ENCODE measurements at places on chromosomes 2 and 18.

GRCh38 chr2:121018136-121019061, 266.6 kb downstream of the TFCP2L1 start:
- DNase-seq = no peak

DNA sequence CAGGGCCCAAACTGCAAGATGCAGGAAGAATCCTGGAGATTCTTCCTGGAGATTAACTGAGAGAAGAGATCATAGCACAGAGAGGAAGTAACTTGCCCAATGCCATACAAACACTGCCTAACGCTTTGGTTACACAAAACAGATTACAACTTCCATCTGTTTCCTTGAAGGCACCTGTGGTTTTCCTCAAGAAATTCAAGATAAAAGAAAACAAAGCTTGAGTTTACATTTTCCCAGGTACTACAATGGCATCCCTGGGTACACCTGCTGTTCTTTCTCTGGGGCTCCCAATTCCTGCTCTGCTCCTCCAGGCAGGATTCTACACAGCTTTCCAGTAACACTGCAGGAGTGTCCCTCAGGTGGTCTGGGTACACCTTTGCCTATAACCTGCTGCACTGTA, 781.9 kb upstream of the ID2 start:
- no peak for DNase-seq

GRCh38 chr2:237307474-237307873, 106.5 kb downstream of the COL6A3 start:
- no peak for DNase-seq

DNA sequence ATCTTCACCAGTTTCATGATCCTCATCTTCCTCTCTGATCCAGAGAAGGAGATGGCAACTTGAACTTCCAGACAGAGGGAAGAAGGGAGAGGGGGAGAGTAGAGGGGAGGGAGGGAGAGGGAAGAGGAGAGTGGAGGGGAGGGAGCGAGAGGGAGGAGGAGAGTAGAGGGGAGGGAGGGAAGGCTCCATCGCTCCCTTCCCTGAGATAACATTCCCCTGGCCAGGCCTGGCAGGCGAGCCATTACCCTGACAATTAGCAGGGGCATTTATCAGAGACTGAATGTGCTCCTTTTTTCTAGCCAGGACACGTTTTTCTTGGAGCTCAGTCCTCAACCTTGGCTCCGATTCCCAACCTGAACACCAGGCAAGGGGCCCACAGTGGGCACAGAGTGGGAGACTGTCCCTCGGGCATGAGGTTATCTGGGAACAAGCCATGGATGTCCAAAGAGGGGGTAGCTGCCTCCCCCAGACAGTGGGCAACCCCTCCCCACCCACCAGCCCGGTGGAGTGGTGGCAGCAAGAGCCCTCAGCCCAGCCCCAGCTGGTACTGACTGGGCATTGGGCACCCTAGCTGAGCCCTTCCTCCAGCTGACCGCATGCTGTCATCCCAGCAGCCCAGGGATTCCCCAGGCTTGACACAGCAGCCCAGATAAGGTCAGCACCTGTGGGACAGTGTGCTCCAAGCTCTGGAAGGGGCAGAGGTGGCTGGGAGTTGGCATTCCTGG, 81.8 kb downstream of the TNS1 start:
- DNase-seq = no peak

DNA sequence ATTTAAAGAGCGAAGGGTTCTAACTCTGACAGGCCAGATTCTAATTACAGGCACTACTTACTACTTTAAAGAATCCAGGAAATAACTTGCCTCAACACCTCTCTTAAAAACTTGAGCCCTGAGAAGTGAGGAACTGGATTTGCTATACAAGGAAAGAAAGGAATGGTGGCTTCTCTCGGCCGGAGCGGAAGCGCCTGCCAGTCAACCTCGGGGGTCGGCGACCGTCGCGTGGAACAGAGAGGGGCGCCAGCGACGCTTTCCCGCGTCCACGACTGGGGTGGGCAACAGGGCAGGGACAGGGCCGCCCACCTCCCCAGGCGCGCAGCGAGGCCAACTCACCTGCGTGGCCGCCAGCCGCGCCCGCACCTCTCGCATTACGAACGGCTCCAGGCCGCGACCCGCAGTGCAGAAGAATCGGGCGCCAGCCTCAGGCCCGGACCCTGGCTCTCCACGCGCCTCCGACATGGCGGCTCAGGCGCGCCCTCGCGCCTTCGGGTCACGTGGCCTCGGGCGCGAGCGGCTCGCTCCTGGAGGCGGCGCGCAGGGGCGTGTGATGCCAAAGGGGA, at the start of gene THUMPD2:
Gene THUMPD2, minus strand, starts transcription at position 484 of the 566 bp plus-strand sequence. Its CDS starts 19 bp downstream, at position 465.
- DNase-seq = peak; percentile 27

DNA sequence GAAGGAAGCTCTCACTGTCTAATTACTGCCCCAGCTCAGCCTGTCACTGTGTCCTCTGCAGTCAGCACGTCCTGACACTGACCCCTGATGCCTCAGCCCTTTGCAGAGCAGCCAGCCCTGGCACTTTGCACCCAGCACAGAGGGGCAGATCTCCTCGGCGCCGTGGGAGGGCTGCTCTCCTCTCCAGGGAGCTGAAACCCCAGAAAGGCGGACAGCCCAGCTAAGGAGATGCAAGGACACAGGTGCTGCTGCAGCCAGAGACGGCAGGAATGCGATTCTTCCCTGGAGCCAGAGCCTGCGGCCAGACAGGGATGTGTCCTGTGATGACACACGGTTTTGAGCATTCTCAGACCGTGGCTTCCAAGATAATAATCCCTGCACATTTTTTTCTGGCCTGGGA, 34.5 kb upstream of the SIX3 start:
- no peak for DNase-seq

GRCh38 chr2:134679745-134680144, 39.1 kb downstream of the TMEM163 start:
- DNase-seq = no peak

- DNase-seq = no peak
These were observed 40.0 kb downstream of the WDSUB1 start for GRCh38 chr2:159246325-159246988.

GRCh38 chr2:234961784-234962183, 10.0 kb downstream of the SH3BP4 start:
- no peak for DNase-seq

DNA sequence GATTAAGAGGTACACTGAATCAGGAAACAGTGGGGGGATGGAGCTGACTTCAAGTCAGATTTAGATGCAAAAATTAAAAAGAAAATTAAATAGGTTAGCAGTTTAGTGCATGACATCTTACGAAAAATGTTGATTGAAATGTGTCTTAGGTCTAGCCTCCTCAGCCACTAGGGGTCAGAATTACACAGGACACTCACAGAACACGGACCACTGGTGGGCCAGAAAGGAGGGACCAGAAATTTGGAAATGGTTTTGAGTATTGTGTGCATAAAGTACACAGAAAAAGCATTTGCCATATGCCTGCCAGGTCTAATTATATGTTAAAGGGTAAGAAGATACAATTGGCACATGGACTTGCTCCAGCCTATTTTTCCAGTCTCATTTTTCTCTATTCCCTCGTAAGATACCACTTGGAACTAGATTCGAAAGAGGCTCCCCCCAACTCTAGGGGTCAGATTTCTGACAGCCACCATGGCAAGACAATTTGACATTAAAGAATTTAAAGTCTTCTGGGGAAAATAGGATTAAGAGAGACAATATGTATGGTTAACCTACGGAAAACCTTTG, 550.2 kb upstream of the SETBP1 start:
- no peak for DNase-seq

DNA sequence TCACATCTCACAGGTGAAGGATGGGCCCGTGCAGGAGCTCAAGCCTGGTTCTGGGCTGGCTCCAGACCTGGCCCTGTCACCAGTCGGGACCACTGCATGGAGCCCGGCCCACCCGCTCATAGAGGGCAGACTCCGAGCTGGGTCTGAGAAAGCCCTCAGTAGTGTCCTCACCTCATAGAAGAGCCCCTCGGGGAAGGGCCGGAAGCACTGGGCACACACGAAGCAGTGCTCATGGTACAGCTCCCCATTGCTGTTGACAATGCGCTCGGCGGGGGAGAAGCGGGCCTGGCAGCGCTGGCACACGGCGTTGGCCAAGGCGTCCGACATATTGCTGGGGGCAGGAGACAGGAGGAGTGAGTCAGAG, 11.3 kb downstream of the GPR17 start:
- DNase-seq = no peak

DNA sequence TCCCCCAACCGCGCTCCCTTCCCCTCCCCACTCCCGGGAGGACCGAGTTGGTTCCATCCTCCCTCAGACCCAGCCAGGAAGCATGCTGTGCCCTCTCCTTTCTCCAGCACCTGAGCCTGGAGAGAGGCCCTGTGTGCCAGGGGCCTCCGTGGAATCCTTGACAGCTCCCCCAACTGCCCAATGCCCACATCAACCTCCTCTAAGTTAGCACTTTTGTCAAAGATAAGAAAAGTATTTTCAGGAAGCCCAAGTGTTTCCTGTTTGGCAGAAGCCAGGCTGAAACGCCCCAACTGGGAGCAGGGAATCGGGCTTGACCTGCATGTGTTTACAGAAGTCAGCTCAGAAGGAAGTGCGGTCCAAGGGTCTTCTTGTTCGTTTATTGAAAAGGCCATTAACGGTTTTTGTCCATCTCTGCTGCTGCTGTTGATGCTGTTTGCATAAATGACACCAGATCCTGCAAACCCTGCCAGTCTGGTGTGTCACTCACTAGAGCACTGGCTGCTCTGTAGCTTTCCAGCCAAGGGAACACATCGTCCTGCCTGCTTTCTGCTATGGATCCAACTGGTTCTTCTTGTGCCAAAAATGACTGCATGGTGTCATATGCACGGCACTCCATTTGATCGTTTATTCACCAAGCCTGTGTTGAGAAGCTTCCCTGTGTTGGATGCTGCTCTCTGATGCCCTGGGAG, 35.4 kb upstream of the COL6A3 start:
- no peak for DNase-seq

- DNase-seq = no peak
These were observed 8.2 kb downstream of the SERPINB7 start for GRCh38 chr18:63783394-63783793.

- DNase-seq = no peak
These were observed 552.0 kb upstream of the CDH2 start for GRCh38 chr18:28728891-28729290.

GRCh38 chr2:190996338-190996946, 17.5 kb downstream of the STAT1 start:
- no peak for DNase-seq

DNA sequence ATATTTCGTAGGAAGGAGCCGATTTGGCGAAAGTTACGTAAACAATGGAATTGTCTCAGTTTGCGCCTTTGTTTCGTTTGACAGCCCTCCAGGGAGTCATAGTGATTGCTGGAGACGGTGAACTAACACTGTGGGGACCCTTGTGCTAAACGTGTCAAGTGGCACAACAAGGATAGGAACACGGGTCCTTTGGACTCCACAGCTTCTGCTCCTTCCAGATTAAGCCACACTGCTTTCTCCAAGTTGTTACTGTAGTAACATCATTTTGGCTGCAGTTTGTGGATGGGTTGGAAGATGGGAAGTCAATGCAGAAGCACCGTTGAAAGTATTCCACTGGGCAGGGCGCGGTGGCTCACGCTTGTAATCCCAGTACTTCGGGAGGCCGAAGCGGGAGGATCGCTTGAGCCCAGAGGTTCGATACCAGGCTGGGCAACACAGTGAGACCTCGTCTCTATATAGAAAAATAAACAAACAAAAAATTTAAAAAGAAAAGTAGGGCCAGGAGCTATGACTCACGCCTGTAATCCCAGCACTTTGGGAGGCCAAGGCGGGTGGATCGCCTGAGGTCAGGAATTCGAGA, 636 bp upstream of the IMMT start:
- DNase-seq = no peak

- no peak for DNase-seq
These were observed 69.1 kb downstream of the LRRFIP1 start for GRCh38 chr2:237696461-237696860.

DNA sequence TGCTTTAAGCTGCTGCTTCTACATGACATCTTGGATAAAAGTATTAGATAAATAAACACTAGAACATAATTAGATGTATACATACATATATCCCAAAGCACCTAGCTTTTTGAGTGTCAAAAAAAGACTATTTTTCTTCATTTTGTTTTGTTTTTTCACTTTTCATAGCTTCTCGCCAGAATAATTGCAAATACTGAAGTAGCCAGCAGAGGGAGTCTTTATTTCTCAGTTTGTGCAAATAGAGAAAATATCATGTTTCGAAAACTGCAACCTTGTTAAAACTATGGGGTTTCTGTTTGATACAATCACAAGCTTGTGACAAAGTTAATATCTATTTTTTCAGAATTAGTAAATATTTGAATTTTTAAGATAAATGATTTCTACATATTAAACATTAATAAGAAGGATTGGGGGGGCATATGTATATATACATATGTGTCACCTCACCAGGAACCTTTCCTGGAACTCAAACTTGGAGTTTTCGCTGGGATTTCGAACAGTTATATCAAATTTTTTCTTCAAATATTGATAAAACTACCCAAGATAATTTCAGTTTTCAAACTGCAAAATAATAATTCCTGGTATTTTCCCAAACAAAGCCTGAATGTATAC, 61.0 kb downstream of the GRB14 start:
- no peak for DNase-seq

- DNase-seq = no peak
These were observed 97.2 kb upstream of the NXPH2 start for GRCh38 chr2:138877421-138877820.

DNA sequence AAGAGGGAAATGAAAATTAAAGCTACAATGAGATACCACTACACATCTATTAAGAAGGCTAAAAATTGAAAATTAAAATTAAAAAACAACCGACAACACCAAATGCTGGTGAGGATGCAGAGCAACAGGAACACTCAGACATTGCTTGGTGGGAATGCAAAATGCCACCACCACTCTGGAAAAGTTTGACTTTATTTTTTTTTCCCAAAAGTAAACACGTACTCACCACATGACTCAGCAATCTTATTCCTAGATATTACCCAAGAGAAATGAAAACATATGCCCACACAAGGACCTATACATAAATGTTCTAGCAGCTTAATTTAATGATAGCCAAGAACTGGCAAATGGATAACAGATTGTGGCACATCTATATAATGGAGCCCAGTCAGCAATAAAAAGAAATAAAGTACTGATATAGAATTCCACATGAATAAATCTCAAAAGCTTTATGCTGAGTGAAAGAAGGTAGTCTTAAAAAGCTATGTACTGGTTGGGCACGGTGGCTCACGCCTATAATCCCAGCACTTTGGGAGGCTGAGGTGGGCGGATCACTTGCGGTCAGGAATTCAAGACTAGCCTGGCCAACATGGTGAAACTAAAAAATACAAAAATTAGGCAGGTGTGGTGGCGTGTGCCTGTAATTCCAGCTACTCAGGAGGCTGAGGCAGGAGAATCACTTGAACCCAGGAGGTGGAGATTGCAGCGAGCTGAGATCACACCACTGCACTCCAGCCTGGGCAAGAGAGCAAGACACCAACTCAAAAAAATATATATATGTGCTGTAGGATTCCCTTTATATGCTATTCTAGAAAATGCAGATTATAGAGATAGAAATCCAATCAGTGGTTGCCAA, 4.2 kb upstream of the PROC start:
- DNase-seq = no peak

DNA sequence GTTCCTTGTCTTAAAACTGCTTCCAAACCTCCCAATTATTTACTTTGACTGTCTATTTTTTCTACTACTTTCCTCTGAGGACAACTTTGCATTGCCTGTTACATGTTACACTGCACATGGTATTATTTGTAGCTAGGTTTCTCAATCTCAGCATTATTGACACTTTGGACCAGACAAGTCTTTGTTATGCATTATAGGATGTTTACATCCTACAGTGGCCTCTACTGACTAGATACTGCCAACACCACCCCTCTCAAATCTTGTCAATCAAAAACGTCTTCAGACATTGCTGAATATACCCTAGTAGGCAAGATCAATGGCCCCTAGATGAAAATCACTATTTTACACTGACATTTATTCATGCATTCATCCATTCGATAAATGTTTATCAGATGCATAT, 129.6 kb upstream of the DNAJC10 start:
- DNase-seq = no peak

All from stimulated activated CD4-positive, alpha-beta T cell treated with anti-CD3 and anti-CD28 coated beads, TNF-alpha, amount 100 ng/mL, for 24 hours (primary cell).